Stimulated activated CD4-positive, alpha-beta T cell treated with anti-CD3 and anti-CD28 coated beads, Interleukin-4, amount 100 ng/mL, for 1 hour (primary cell): ENCODE measurements at places on chromosomes 11 and 22.

GRCh38 chr22:26035523-26035922 is 133.7 kb upstream of the SEZ6L start:
- DNase-seq: no peak

GRCh38 chr11:27688076-27688475 is 12.2 kb downstream of the BDNF start:
- no peak for DNase-seq

DNA sequence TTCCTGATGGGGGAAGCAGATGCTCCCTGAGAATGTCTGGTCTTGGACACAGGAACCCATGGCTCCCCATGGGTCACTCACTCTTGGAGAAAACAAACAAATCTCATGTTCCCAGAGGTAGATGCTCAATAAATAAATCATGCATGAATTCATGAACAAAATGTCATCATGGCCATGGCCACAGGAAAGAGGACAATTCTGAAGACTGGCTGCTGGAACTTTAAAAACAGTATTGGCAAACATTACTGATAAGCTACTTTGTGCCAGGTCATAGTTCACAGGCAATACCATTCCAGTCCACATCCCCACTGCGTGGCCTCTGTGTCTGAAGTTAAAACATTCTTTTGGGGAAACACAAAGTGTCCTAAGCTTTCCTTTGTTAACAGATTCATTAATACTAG is 9.2 kb upstream of the SMIM35 start:
- DNase-seq: no peak

DNA sequence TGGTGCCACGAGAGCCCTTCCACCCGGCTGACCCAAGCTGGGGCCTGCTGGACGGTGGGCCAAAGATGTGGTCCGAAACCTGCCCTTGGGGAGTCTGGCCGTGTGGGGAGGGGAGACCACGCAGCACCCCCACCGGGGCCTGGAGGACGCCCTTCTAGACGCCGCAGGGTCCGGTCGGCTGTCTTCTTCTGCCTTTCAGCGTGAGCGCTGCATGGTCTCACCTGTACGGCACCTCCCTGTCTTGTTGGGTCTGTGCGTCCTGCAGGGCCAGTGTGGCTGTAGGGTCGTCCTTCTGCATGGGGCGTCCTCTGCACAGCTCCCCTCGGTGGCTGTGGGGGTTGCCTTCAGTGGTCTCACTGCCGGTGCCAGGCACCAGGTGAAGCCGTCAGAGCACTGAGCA is 2.8 kb downstream of the BRSK2 start:
- DNase-seq: no peak

GRCh38 chr11:126723665-126724045 is 276.9 kb downstream of the KIRREL3 start:
- no peak for DNase-seq

DNA sequence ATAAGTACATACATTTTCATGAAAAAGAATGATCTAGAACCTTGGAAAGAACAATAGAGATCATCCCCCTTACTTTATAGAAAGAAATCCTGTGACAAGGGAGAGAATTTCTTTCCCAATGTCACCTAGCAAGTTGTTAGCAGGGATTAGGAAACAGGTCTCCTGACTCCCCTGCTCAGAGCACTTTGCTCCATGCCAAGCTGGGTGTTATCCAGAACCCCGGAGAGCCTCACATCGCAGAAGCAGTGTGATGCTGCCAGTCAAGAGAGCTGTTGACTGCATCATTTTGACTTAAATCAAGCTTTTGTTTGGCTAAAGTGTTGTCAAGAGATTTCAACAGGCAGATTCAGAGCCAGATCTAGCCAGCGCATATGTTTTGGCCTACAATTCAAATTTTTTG is 3.6 kb upstream of the RRAS2 start:
- DNase-seq: no peak

DNA sequence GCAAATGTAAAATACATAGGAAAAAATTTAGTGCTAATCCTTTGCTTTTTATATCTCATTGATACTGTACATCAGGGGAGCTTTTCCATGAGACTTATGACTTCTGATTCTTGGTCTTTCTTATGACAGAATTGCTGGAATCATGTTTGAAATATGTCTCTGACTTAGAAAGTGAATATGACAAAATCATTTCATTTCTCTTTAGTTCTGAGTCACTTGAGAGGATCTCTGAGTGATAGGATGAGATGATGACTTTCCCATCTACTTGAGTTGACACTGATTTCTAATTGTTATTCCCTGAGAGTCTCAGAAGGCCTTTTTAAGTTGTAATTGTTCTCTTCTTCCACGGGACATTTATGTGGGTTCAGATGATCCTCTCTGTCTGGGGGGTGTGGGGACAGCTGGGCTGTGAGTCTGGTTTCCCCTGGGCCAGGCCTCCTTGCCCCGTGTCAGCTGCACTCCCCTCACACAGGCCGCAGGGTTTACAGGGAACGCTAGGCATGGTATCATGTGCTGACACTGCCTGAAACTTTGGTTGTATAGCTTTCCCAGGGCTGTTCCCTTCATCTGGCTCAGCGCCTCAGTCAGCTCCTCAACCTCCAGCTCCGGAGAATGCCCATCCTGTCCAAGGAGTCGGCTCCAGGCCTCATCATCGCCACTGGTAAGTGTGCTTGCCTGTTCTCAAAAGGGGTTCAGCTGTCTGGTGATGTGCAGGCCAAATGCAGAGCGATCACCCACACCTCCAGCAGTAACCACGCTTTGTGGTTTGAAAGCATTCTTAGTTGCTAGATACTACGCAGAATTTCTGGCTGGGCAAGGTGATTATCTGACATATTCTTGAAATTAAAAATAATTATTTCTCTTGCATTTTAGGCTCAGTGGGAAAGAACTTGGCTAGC is 69.5 kb upstream of the SORL1-AS1 start:
- DNase-seq: no peak

DNA sequence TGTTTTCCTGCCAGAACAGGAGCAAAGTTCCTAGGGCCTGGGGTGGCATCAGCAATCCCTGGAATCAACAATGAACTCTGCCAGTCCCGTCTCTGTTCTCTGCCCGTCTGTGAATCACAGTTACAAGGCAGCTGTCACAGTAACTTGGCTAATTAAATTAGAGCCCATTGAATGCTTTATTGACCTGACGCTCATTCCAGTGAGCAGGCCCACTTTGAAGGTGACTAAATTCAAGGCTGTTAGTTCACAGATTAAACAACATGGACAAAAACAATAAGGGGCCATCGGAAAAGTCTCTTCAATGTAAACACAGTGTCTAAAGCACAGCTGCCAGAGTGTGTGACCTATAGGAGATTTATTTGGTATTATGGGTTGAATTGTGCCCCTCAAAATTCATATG is 17.7 kb upstream of the TMPRSS5 start:
- no peak for DNase-seq

- DNase-seq: no peak
These were observed 406.3 kb downstream of the ETS1 start for GRCh38 chr11:128181088-128181480.

DNA sequence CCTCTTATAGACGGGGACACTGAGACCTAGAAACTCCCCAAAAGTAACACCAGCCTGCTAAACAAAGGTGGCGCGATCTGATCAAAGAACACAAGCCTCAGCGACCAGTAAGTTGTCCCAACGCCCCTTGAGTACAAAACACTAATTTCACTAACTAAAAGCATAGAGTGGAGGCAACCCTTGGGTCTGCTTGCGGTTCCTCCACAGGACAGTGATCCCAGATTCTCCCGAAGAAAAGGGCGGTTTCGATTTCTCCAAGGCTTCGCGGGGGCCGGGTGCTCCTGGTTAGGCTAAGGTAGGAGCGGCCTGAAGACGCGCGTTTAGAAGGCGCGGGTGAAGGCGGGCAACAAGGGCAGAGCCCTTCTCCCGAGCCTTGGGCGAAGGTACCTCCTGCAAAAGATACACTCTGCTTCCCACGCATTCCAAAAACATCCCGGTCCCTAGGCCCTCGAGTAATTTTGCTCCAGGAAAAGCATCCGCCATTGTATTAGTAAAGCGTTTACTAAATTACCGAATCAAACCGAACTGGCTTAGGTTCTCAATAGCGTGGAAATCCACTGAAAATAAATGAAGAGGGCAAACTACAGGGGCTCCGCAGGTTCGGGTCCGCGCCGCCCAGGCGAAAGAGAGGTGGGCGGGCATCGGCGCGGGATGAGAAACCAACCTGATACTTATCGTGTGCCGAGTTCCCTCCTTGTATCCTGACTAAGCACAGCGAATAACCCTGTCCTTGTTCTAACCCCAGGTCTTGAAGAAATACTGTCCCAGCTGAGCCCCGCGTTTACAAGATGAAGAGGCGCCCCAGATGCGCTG is 2.0 kb downstream of the WT1 start:
- no peak for DNase-seq

DNA sequence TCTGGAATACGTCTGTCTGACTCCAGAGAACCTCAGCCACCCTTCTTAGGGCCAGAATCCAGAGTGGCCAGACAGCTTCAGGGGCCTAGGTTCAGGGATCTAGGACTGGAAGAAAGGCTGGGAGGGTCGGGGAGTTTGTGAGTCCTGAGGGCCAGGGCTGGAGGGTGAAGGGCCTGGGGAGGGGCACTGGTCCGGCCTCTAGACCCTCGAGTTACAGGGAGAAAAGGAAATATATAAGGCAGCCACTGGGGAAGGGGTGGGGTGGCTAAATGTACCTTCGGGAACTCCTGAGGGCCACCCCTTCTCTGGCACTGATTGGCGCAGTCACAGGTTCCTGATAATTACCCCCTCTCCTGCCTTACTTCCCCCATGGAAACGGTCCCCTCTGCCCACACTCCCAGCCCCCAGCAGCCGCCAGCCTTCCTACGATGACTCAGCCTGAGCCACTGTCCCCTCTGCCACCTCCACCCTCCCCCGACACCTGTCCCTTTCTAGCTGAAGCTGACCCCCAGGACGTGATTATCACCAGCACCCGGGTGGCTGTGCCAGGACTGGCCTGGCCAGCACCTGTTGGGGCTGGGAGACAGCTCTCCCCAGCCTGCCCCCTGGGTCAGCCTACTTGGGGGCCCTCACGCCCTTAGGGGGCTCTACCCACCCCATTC is 26.4 kb downstream of the MB start:
- no peak for DNase-seq

DNA sequence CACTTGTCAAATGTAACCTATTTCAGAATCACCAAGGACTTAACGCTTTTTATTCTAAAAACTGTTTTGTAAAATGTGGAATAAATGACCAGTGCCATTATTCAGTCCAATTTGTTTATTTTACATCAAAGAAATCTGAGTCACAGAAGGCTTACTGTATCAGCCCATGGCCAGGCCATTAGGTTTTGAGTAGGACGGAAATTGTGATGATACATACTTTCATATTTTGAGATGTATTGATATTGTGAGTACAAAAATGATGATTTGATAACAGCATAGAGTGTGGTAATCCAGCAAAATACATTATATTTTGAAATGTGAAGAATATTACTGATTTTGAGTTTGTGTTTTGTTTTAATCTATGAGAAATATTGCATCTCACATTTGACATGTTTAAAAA is 81.1 kb downstream of the PIWIL3 start:
- DNase-seq: no peak

DNA sequence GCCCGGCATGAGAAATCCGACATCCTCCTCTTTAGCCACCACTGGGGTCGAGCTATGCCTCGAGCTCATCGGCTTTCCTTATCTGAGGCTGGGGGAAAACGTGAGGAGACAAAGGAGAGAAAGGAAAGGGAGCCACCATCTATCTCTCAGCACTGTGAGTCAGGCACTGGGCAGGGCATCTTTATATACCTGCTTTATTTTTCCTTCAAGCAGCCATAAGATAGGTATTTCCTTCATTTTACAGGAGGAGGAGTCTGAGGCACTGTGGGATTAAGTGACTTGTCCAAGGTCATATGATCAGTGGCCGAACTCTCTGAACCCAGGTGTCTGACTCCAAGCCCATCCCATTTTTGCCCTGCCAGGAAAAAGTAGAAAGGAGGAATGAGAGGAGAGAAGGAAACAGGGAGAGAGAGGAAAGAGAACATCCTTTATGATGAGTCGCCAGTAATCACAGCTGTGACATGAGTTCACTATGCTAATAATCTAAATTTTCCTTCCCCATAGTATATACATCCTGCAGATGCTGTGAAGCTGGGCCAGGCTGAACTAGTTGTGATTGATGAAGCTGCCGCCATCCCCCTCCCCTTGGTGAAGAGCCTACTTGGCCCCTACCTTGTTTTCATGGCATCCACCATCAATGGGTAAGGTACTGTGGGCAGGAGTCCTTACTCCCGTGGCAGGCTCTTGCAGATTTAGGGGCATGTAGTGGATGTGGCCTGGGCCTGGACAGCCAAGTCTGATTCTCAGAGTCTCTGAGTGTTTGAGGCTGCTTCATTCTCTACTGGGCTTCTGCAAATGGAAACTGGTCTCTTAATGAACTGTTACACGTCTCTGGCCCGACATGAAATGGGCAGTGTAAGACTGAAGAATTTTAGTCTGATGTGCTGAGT is 21.8 kb downstream of the NAT10 start:
- DNase-seq: no peak

- DNase-seq: peak; percentile 40
These were observed 4.8 kb upstream of the IGF2 start for GRCh38 chr11:2143799-2144543.

DNA sequence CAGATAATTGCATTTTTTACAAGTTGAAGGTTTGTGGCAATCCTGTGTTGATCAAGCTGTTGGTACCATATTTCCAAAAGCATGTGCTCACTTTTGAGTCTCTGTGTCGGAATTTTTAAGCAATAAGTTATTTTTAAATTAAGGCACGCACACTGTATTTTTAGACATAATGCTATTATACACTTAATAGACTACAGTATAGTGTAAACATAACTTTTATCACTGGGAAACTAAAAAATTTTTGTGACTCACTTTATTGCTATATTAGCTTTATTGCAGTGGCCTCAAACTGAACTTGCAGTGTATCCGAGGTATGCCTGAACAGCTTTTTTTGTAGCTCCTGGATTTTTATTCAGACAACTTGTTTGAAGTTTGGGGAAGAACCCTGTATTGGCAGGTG is 31.3 kb upstream of the RRM1 start:
- DNase-seq: no peak

- DNase-seq: no peak
These were observed 68.9 kb downstream of the C11orf58 start for GRCh38 chr11:16807306-16807705.

DNA sequence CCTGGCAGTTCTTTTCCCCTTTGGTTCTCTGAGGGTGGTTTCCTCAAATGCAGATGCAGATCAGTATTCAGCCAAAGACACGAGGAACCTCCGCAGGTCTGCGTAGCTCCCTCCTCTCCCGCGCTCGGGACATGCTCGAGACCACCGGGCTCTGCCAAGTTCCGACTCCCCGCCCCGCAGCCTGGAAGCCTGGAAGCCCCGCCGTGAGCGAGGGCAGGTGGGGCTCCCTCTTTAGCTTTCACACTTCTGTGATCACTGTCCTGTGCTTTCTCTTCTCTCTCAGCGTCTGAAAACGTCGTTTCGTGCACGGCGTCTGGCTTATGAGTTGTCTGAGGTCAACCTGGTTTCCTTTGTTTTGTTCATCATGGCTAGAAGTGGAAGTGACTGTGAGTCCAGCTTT is 26.6 kb downstream of the ZBED4 start:
- DNase-seq: no peak

DNA sequence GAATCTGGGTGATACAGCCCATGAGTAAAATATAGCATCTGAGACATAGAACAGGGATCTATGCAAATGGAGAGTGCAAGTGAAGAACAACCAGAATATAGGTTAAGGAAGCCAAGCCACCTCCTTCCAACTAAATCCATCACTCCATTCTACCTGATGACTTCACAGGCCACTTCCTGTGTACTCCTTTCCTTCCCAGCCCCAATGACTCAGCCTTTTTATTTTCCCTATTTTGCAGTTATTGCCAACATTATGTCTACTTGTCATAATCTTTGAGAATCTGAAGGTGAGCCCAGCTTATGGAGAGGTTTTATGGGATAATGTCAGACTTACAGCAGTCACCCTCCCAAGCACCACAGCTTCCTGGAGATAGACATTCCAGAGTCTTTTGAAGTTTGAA is 1.4 kb upstream of the OR52M1 start:
- no peak for DNase-seq

GRCh38 chr11:113475160-113475761 is at the start of gene DRD2:
Gene DRD2 (minus strand): TSS chr11:113475398. CDS start chr11:113424651, 50,747 bp downstream.
- no peak for DNase-seq
